ENCODE measurements at places on chromosomes 4 and X. TPM values are rescaled to one million over a fixed set of nuclear protein-coding genes. Genes with fewer than 3 reads are reported as not detected.

DNA sequence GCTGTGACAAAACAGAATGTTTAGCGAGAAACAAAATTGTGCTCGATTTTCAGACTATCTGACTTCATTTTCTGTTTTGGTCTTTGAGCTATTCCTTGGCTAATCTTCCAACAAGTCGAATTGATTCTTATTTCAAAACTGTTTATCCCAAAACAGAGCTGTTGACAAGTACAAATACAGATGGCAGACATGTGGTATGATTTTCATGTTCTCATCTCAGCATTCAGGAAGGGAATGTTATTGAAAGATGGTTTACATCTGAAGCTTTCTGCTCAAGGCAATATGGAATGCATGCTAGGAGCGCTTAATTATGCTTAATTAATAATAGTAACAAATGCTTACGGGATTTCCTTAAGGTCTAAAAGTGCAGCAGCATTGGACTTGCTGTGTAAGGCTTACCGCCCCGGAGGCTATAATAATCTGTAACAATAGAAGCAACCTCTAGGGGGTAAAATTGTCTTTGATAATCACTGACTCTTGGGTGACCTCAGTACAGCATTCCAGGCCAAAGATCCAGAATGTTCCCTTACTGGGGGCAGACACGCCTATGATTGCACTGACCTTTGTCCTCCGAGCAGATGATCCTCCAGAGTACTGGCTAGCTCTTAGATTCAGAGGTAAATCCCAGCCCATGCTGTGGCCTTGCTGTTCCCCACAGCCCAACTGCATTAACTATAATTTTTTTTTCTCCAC lies 16.4 kb downstream of the LSM6 start:
- no peak for DNase-seq

The ARMCX2 gene
- 29.4 TPM for total RNA-seq

GRCh38 chr4:82900411-82901182 lies at the start of gene THAP9:
Gene THAP9, plus strand, starts transcription at chr4:82900735. Its CDS starts 68 bp downstream, at chr4:82900803.
- DNase-seq, result peak; percentile 88

The VEGFD gene
- total RNA-seq, result not detected

The TLR2 gene
- total RNA-seq, result 13.8 TPM
